ENCODE measurements at places on chromosomes 6 and 20.

GRCh38 chr6:1187293-1188131 lies 124.4 kb upstream of the FOXQ1 start:
- DNase-seq, result no peak

GRCh38 chr6:33623895-33624381 lies 2.8 kb downstream of the ITPR3 start:
- no peak for DNase-seq

DNA sequence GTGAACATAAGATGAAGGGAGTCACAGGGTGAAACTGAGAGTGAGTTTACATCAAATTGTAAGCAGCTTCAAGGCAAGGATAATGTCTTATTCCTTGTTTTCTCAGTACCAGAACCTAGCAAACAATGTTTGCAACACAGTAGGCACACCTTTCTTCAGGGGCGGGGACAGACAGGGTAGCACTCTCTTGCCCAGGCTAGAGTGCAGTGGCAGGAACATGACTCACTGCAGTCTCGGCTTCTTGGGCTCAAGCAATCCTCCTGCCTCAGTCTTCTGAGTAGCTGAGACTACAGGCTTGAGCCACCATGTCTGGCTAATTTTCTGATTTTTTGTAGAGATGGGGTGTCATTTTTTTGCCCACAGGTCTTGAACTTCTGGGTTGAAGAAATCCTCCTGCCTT lies 299.8 kb downstream of the CD83 start:
- DNase-seq, result no peak

DNA sequence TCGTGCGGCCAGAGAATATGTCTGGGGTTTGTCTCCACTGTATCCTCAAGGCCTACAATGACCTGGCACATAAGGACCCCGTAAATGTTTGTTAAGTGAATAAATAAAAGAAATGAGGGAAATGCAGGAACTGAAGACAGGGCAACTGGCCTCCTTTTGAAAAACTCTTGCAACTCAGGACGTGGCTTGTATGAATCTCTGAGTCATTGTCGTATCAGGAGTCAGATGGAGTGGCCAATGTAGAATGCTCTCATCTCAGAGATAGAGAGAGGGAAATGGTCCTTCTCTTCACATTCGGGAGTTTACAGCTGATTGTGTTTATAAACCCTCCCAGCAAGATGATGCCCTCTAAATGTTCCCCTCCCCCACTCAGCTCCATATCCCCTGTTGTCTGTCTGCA lies 57.1 kb downstream of the UST start:
- no peak for DNase-seq

GRCh38 chr6:122184401-122184827 lies 215.0 kb upstream of the HSF2 start:
- no peak for DNase-seq

GRCh38 chr6:113293423-113293740 lies 563.8 kb upstream of the MARCKS start:
- no peak for DNase-seq

- no peak for DNase-seq
Observed at GRCh38 chr20:20073801-20074371, 21.6 kb downstream of the CFAP61 start.

GRCh38 chr6:89138173-89138572 lies 7.7 kb upstream of the PM20D2 start:
- no peak for DNase-seq

GRCh38 chr6:87938287-87938686 lies 109.4 kb upstream of the SPACA1 start:
- DNase-seq, result no peak

- no peak for DNase-seq
Observed at GRCh38 chr20:62888910-62889309, 27.3 kb upstream of the TCFL5 start.

- no peak for DNase-seq
Observed at GRCh38 chr20:16360668-16361067, 212.6 kb downstream of the KIF16B start.

GRCh38 chr6:103872678-103873077 lies 987.0 kb downstream of the HACE1 start:
- DNase-seq, result no peak

- DNase-seq, result no peak
Observed at GRCh38 chr20:3606021-3606420, 57.2 kb downstream of the GFRA4 start.

- DNase-seq, result no peak
Observed at GRCh38 chr6:131688286-131688685, 12.9 kb downstream of the OR2A4 start.

DNA sequence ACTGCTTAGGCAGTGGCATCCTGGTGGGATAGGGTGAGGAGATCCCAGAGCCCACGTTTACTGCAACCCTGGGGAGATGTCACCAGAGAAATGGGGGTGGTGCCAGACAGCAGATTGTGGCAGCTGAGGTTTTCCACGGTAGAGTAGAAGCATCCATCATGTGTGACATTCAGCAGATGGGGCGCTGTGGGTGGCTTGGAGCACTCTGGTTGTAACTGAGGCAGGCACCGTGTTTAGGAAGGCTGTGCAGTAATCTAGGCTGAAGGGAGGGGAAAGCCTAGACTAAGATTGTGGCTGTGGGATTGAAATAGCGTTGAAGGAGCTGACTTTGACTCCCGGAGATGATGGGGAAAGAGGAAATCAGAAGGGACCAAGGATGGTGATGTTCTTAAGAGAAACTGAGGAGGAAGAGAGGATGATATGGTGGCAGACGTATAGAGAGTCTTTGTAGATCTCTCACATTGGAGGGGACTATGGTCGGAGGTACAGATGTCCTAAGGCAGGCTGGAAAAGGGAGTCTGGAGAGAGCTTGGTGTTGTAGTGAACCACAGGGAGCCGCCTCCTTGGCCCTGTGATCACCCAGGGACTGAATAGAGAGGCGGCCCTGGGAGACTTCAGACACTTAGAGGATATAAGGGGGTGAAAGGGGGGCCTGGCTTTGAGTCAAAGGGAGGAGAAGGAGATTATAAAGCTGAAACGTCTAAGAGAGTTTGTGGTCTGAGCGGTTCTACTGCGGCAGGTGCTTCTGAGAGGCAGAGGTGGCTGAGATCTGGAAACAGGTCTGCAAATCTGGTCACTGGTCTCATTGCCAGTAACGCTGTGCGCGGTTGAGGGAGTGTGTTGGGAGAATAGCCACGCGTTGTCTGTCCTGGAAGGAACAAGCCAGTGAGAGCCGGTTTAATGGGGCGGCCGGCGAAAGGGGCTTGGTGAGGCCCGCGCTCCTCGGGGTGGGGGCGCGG lies 792 bp upstream of the MICA start:
- no peak for DNase-seq

DNA sequence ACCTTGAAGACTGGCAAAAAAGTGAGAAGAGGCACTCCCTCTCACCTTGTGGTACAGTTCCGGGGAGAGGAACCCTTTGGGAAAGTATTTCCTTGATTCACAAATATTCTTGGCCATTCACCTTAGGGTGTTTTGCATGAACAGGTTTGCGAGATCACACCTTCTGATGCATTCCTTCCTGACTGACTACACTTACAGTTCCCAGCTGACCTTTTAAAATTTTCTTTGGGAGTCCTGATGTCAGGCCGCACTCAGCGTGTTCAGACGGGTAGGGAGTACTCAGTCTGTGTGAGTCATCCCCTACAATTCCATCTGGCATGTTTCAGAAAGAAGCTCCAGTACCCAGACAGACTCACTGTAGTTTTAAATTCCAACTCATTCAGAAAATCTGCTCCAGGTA lies 1.7 kb downstream of the ADGRF4 start:
- no peak for DNase-seq

- no peak for DNase-seq
Observed at GRCh38 chr20:21075471-21075870, 30.7 kb downstream of the LINC00237 start.

GRCh38 chr6:36337814-36338213 lies 1.1 kb upstream of the BNIP5 start:
- DNase-seq, result no peak

GRCh38 chr20:10805764-10806163 lies 132.0 kb upstream of the JAG1 start:
- no peak for DNase-seq

DNA sequence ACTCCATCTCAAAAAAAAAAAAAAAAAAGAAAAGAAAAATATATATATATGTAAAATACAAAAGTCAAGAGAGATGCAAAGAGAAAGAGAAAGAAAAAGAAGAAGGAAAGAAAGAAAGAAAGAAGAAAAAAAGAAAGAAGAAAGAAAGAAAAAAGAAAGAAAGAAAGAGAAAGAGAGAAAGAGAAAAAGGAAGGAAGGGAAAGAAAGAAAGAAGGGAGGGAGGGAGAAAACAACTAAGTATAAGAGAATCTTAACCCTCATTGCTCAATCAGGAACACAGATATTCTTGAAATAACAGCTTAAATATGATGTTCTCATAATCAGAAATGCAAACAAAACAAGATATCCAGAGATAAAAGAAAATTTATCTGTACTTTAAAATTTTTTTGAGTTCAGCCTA lies 54.4 kb upstream of the MARCKS start:
- DNase-seq, result no peak

DNA sequence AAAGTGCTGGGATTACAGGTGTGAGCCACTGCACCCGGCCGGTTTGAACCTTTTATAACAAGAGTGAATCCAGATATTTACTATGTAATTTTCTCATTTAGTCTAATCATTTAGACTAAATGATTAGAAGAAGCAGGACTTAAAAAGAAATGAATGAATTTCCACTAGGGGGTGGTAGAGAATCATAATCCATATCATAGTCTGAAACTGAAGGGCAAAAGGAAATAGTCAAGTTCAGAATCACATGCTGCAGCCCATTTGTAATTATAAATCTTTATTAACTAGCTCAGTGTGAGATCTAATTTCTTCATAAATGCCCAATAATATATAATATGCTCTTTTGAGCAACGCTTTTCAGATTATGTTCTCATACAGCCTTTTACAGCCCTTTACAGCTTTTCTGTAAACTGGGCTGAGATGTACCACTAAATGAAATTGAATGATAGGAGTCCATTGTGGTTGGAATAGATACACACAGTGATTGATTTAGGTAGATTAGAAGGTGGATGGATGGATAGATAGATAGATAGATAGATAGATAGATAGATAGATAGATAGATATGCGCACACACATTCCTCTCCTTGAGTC lies 31.8 kb downstream of the PSMB9 start:
- no peak for DNase-seq

DNA sequence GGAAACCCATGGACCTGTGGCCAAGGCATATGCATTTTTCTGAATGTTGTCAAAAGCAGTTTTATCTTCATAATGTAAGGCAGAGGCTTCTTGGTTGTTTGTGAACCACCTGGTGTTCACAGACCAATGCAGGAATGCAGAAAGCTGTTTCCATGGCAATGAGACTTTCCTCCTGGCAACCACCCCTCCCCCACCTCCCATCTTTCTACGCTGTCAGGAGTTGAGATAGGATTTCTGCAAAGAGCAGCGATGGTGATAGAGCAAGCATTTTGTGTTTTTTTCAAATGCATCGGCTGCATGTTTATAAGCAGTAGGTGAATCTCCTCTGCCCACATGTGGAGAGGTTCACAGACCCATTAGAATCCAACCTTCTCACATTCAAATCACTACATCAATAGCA lies 114.1 kb upstream of the SMLR1 start:
- no peak for DNase-seq

DNA sequence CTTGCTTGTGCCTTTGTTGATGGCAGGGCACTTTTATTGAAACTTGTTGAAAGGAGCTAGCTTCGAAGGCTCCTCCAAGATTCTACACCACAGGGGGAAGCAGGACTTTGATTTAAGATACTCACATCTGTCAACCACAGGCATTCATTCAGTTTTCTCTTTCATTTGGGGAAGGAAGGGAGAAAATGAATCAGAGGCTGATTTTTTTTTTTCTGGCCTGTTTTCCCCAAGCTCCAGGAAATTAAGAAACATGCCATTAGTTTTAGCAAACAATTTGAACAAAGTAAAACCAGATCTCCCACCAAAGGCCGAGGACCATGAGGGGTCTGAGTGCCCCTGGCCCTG lies 8.7 kb upstream of the APCDD1L start:
- DNase-seq, result no peak

DNA sequence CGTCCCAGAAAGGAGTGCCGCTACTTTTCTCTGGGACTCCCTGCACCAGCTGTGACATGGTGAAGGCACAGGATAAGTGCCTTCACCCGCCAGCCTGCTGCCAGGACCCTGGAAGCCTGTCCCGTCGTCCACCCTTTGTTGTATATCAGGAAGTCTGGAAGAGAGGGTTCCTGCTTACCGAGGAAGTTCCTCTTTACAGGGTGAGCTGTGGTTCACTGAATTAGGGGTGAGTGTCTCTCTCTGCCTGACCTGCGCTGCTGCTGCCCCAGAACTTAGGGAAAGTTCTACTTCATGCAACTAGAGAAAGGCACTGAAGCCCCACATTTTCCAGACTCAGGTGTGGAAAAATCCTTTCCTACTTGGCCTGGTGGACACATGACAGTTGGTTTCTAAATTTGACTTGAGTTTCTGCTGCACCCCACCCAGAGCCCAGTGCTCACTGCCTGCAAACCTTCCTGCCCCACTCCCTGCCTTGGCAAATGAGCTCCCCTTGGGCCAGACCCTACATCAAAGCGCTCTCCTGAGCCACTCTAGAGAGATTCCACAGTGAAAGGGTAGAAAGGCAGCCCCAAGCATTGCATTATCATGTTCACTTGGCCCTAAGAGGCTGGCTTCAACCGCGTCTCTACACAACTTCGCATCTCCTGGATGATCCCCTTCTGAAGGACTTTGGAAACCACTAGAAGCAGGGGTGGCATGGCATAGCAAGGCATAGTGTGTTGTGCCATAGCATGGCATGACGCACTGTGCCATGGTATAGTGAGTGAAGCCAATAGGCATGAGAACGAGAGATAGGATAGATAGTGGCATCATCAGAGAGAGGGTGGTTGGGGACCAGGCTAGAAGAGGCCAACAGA lies 215.8 kb upstream of the CDYL start:
- no peak for DNase-seq

DNA sequence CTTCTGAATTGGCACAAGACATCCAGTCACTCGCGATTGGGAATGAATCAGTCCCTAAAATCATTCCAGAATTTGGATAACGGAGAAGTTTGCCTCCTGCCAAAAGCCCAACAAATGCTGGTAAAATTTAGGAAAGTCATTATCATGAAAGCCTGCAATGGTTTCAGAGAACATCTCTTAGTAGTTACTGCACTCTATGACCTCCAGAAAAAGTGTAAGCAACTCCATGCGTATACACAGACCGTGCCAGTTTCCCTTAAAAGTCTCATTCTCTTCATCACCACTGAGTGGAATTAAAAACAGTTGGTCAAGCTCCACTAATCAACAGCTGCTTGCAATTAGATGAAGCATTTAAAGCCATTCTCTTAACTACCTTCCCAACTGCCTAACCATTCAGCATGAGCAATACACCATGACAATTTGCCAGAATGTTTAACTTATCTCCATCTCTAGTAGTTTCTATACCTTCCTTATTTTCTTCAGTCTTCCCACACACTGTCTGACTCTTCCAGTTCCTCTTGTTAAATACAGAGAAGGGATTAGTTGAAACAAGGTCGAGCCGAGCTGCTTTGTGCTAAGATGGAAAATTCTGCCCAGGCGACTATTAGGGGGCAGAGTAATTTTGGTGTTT lies 183.6 kb upstream of the PRDM1 start:
- no peak for DNase-seq

DNA sequence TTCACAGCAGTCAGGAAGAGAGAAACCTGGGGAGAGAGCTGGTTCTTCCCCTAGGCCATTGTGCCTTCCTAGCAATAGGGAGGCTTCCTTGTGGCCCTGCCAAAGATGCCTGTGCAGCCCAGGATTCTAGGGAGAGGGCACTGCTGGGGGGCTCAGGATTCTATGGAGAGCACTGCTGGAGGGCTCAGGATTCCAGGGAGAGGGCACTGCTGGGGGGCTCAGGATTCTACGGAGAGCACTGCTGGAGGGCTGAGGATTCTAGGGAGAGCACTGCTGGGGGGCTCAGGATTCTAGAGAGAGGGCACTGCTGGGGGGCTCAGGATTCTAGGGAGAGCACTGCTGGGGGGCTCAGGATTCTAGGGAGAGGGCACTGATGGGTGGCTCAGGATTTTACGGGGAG lies 25.8 kb downstream of the EDN3 start:
- DNase-seq, result no peak

Data from caudate nucleus (tissue), 63 donors.